ENCODE measurements at places on chromosomes 12 and 14. TPM values are rescaled to one million over a fixed set of nuclear protein-coding genes. Genes with fewer than 3 reads are reported as not detected.

The CYP27B1 gene
- 1.7 TPM for total RNA-seq

The NKX2-1 gene
- total RNA-seq: not detected

The FBLN5 gene
- not detected for total RNA-seq

The BHLHE41 gene
- 3.6 TPM for total RNA-seq

The TOMM20L gene
- not detected for total RNA-seq

The ARF3 gene
- 162 TPM for total RNA-seq

The RESF1 gene
- total RNA-seq: 38.3 TPM

The SLC6A13 gene
- 0.91 TPM for total RNA-seq

The PIANP gene
- total RNA-seq: 48.8 TPM

The DTX3 gene
- 99.6 TPM for total RNA-seq

The LYSET gene
- total RNA-seq: 15.9 TPM

The KRT85 gene
- total RNA-seq: not detected

The HSPA2 gene
- total RNA-seq: 23.9 TPM

The YY1 gene
- 60.6 TPM for total RNA-seq

The HAL gene
- total RNA-seq: not detected

The TSPAN9 gene
- total RNA-seq: 142 TPM

The NPAS3 gene
- total RNA-seq: 2.4 TPM

The PTPRO gene
- 32.5 TPM for total RNA-seq

All from glutamatergic neuron (in vitro differentiated cells).